CD4-positive, CD25-positive, alpha-beta regulatory T cell (primary cell): ENCODE measurements at places on chromosomes 1 and 21.

DNA sequence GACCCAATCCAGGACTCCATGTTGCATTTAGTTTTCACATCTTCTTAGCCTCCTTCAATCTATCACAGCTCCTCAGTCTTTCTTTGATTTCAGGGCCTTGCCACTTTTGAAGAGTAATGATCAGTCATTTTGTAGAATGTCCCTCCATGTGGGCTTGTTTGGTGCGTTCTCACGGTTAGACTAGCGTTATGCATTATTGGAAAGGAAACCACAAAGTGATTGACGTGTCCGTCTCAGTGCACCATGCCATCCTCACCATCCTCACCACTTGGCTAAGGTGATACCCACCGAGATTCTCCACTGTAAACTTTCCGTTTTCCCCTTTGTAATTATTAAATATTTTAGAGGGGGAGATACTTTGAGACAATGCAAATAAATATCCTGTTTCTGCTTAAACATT, 59.6 kb upstream of the OLIG2 start:
- no peak for DNase-seq

GRCh38 chr1:66489151-66489550, 44.8 kb upstream of the SGIP1 start:
- no peak for DNase-seq

DNA sequence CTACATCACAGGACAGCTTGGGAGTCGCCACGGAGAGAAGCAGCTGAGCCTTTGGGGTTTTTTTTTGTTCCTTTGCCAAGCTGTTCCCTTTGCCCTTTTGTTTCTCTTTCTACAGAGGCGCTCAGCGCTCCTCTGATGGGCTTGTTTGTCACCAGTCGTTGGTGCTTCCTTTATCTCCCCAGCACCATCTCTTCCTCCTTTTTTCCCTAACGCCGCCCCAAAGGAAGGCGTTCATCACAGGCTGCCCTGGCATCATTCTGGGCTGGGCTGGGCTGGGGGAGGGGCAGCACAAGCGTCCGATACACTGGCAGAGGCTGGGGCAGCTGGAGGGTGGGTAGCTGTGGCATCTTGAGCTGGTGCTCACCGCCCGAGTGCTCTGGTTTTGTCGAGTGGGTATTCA, 10.5 kb downstream of the IGSF21 start:
- DNase-seq: no peak

- DNase-seq: no peak
Measured at GRCh38 chr1:21668232-21668950, 766 bp downstream of the RAP1GAP start.

GRCh38 chr1:157969697-157970485, 23.6 kb upstream of the KIRREL1 start:
- DNase-seq: no peak

DNA sequence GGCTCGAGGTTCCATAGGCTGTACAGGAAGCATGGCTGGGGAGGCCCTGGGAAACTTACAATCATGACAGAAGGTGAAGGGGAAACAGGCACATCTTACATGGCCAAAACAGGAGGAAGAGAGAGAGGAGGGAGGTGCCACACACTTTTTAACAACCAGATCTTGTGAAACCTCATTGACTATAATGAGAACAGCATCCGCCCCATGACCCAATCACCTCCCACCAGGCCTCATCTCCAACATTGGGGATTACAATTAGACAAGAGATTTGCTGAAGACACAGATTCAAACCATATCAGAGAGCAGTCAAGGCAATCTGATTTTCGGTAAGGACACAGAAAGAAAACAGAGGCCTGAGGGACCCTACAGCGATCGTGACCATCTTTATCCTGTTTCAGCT, 41.7 kb downstream of the TNFRSF9 start:
- no peak for DNase-seq

GRCh38 chr1:77024500-77024899, 157.2 kb downstream of the ST6GALNAC5 start:
- no peak for DNase-seq

DNA sequence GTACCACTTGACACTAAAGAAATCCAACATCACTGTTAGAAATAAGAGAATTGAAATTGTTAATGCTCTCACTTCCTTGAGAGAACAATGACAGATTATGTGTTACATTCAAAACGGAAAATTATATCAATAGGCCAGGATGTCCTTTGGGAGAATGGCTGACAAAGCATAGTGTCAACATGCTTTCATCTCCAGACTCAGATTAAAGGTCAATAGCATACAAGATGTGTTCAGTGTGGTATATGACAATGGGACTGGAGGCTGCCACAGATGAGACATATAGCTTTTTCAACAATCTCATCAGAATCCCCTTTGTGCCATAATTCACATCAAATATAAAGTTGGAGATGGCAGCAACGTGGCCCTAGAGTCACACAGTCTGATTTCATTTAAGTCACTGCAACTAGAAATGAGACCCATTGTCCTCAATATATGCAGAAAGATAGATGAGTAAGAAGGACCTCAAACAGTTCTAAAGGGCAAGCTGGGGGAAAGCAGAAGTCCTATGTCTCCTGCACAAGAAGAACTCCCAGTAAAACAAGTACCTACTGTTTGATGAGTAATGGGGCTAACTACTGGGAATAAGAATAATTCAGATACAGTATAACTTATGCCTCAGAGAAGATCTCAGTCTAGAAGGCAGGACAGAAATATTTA, 327.9 kb downstream of the TTLL7 start:
- no peak for DNase-seq

GRCh38 chr1:164560121-164560541, 1.1 kb downstream of the PBX1 start:
- DNase-seq: no peak

GRCh38 chr1:38009088-38009840, 3.3 kb upstream of the UTP11 start:
- peak; percentile 57 for DNase-seq

GRCh38 chr21:36806103-36806502, 107.2 kb downstream of the SIM2 start:
- no peak for DNase-seq

DNA sequence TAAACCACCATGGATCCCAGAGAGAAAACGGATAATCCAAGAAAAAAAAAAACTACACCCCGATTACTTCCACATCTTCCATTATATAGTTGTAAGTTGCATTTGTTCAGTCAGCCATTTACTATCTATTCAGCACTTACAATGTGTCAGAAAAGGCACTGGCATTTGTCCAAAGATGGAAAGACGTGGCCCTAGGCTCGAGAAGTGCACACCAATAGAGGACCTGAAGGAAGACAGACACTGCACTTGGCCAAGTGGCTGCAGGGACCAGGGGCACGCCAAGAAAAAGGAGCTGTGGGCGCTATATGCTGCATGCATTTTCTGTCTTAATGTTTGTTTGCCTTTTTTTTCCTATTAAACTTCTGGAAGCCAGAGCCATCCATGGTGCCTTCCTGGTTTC, 45.2 kb upstream of the LYST start:
- no peak for DNase-seq

- no peak for DNase-seq
Measured at GRCh38 chr1:116298746-116299145, 74.3 kb upstream of the ATP1A1 start.

GRCh38 chr1:226044514-226045101, 17.9 kb upstream of the H3-3A start:
- no peak for DNase-seq

DNA sequence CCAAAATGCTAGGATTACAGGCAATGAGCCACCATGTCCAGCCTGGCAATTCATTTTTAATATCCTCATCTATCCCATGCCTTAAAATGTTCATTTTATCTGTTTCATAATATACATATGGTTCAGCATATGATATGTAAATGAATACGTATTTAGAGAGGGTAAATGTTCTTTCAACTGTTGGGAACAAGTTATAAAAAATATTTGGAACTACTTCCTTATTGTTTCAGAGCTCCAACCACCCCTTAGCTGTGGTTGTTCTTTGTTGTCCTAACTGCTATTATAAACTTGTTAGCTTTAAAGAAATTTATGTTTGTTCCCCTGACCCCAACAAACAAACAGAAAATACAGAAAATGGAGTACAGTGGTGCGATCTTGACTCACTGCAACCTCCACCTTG, 14.5 kb downstream of the MCOLN2 start:
- no peak for DNase-seq

GRCh38 chr1:75426688-75427087, 184.2 kb downstream of the SLC44A5 start:
- DNase-seq: no peak

- no peak for DNase-seq
Measured at GRCh38 chr1:192418552-192419285, 101.9 kb downstream of the RGS21 start.

DNA sequence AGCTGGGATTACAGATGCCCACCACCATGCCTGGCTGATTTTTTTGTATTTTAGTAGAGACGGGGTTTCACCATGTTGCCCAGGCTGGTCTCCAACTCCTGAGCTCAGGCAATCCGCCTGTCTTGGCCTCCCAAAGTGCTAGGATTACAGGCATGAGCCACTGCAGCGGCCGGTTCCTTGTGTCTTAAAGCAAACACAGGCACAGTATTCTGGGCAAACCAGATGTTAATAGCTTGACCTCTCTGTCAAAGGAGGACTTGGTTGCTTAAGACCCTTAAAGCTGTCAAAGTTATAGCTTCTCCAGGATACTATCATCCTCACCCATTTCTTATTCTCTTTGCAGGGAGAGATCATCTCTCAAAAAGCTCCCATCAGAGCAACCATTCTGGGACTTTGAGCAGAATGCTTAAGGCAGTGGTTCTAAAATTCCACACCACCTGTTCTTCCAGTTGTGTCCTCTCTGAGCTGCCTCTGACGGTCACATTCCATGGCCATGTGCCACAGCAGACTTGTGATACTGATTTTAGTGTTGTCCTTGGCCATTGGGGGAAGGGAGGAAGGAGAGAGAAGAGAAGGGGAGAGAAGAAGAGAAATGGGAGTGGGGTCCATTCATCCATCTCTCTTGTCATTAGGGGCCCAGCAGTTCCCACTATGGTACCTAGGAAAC, 81.8 kb downstream of the PBX1 start:
- no peak for DNase-seq

DNA sequence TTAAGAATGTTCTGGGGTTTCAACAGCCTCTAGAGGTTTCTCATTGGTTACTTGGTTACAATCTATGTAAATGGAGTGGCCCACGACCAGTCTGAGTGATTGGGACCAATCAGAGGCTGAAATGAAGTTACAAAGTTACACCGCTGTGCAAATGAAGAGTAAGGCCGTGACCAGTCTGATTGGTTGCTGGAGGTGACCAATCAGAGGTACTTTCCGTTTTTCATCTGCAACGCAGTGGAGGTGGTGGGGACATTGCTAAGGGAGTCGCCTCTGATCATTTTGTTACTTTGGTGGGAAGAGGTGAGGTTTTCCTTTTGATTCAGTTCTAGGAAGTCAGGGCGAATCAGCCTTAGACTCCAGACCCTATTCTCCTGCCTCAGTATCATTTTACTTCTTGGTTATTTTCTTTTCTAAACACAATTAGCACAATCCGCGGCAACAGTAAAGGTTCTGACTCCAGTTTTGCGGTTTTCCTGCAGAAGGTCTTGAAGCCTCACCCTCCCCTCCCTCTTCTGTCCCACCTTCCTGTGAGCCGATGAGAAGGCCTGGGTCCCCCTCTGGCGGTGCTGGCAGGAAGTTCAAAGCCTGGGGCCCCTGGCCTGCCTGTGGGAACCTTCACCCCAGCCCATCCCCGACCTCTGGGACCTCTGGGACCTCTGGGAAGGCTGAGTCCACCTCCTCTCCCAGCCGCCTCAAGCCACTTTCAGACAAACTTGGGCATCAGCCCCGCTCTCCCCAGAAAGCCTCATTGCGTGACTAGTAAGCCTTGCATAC, 38.7 kb upstream of the TTC34 start:
- DNase-seq: peak; percentile 70

DNA sequence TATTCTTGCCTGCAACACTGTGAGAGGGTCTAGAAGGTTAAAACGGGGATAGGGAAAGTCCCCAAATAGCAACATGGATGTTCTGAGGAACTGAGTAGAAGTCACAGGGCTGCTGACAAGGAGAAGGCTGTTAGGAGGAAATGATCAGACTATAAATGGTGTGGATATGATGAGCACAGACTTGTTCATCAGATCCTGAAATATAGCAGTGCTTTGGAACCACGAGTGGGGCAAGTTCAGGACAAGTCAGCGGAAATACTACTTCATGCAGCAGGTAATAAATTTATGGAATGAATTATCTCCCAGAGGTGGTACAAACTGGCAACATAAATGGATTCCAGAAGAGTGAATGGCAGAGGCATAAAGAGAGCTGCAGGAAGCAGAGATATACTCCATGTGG, 3.2 kb upstream of the KIAA0040 start:
- no peak for DNase-seq

DNA sequence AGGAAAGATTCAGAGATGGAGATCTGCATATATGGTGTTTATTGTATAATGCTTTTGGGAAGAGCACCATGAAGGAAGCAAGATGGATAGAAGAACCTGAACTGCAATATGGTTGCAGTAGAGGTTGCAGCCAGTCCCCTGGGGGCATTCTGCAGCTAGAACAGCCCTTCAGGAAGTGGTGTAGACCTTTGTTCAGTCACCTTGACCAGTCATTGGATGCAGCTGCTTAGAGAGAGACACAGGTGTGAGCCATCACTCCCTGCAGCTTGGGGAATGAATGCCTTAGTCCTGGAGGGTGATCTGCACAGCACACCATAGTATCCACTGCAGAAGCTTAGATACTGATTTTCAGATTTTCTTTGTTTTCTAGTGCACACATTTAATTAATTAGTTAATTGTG, 42.3 kb downstream of the NEK7 start:
- DNase-seq: no peak

- no peak for DNase-seq
Measured at GRCh38 chr1:178693366-178693765, 31.7 kb upstream of the RALGPS2 start.

DNA sequence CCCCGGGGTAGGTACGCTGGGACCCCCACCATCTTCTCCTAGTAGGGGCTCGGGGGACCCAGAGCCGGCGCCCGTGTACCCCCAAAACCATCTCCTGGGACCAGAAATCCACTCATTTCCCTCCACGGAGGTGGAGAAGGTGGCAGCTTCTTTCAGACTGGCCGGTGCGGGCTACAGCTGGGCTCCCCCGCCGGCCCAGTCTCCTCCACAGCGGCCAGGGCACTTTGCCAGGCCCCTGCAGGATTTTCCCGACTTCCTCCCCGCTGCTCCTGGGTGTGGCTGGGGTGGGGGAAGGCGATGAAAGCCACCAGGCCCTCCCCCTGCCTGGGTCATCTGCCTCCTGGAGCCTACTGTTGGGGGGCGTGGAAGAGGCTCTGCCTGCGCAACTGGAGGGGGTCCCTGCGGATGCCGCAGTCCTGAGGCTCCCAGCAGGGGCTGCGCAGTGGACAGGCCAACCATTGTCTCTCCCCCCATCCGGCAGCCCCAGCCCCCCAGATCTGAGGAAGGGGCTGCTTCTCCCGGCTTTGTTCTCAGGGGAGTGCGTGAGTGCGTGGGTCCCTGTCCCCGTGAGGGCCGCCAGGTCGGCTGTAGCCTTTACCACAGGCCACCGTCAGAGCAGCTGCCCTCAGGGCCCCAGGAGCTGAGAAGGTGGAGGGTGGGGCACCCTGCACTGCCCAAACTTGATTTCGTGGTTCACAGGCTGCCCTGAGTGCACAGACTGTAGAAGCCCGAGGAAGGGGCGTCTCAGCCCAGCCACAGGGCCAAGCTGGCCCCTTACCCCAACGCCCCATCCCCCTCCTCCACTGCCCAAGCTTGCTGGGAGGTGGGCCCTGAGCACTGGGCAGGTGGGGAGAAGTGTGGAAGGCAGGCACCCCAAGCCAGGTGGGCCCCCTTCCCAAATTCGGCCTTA, 1.3 kb downstream of the AGRN start:
- no peak for DNase-seq

GRCh38 chr1:232921381-232921780, 29.0 kb upstream of the NTPCR start:
- DNase-seq: no peak

- no peak for DNase-seq
Measured at GRCh38 chr1:177632923-177633615, 336.8 kb downstream of the SEC16B start.
